ENCODE measurements at places on chromosomes 4 and X. TPM values are rescaled to one million over a fixed set of nuclear protein-coding genes. Genes with fewer than 3 reads are reported as not detected.

Gene UGT2B17
- not detected for polyA plus RNA-seq

Gene L1CAM
- polyA plus RNA-seq: 2.5 TPM

GRCh38 chr4:65798498-65799127 lies 128.3 kb upstream of the EPHA5 start:
- DNase-seq: no peak

- no peak for DNase-seq
Measured at GRCh38 chr4:69517674-69518073, 22.0 kb upstream of the UGT2B4 start.

DNA sequence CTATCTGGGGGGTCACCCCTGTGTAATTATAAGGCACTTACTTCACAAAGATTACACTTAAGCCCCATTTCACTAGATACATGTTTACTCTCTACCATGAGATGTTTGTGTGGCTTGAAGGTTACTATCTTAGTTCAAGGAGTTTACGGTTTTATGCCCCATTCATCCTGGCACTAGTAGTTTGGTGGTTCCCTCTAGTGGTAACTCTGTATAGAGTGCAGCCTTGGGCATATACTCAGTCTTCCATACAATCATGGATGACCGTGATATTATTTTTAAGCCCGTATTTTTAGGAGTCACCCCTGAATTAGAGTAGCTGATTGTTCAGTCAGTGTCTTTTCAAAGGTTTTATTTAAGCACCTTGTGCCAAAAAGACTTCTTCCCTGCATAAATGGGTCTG lies 109.9 kb upstream of the FAM47C start:
- DNase-seq: no peak

- no peak for DNase-seq
Measured at GRCh38 chr4:144495944-144496343, 150.0 kb upstream of the HHIP start.

GRCh38 chrX:133999031-133999705 lies 13.8 kb upstream of the GPC3 start:
- DNase-seq: no peak

- DNase-seq: no peak
Measured at GRCh38 chr4:101813604-101814003, 23.1 kb downstream of the BANK1 start.

DNA sequence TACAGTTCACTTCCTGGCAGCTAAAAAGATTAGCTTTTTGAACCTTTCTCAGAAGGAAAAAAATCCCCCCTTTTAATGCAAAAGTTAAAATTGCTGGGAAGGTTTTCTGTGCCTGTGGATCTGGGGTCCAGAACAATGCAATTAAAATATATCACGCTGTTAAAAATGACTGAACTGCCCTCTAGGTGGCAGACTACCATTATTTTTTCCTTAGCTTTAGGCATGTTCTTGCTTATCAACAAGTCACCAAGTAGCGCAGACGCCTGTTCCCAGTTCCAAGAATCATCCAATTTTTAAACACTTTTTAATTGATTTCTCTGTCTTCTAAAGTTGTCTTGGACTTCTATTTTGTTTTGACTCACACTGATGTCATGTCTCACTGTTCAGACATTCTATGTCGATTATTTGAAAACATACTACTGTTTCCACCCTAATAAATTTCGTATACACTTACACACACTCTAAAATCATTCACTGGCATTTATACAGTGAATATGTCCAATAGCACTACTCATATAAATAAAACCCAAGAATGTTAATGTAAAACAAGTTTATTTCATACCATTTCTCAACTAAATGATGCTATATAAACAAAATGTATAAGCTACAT lies 661.6 kb downstream of the RAPGEF2 start:
- peak; percentile 42 for DNase-seq

GRCh38 chrX:118780911-118781310 lies 42.7 kb upstream of the ZCCHC12 start:
- peak; percentile 41 for DNase-seq

DNA sequence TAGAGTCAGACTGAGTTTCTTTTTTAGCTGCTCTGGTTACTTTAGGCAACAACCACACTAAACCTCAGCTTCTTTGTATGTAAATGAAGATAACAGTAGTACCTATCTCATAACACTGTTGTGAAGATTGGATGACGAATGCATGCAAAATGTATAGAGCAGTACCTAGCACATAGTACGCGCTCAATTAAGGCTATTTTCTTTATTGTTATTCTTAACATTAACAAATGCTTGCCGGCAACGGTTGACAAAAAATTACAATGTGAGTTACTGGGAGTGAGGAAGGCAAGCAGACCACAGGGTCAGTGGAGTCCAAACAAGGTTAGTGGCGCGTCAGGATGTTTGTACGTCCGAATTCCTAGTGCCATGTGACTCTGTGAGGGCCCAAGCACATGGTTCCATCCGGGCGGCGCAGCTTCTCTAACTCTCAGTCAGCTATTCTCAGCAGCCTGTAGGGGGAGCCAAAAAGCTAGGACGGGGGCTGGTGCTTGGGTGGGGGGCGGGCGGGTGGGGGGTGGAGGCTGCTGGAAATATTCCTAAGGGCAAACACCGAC lies 821 bp upstream of the NALF2 start:
- DNase-seq: no peak

DNA sequence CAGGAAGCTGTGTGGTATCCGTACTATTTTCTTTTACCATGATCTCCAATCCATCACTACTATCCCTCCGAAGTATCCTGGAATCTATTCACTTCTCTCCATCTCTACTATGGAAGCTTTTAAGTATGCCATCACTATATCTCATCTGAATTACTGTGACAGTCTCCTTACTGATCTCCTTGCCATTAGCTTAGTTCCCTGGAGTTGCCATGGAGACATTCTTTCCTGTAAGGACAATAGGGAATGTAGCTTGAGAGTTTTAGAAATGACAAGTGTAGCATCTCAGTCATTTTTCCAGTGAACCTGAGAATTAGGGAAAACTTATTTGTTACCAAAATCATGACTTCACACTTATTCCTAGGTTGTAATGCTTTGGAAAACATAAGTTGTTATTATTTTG lies 86.3 kb downstream of the HPGD start:
- no peak for DNase-seq

DNA sequence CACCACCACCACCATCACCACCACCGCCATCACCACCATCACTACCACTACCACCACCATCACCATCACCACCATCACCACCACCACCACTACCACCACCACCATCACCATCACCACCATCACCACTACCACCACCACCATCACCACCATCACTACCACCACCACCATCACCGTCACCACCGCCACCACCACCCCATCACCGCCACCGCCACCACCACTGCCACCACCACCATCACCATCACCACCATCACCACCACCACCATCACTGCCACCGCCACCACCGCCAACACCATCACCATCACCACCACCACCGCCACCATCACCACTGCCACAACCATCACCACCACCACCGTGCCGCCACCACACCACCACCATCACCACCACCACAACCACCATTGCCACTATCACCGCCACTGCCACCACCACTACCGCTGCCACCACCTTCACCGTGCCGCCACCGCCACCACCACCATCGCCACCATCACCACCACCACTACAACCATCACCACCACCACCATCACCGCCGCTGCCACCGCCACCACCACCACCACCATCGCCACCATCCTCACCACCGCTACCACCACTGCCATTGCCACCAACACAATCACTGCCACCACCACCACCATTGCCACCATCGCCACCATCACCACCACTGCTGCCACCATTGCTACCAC lies 1511.3 kb upstream of the AGA start:
- no peak for DNase-seq

DNA sequence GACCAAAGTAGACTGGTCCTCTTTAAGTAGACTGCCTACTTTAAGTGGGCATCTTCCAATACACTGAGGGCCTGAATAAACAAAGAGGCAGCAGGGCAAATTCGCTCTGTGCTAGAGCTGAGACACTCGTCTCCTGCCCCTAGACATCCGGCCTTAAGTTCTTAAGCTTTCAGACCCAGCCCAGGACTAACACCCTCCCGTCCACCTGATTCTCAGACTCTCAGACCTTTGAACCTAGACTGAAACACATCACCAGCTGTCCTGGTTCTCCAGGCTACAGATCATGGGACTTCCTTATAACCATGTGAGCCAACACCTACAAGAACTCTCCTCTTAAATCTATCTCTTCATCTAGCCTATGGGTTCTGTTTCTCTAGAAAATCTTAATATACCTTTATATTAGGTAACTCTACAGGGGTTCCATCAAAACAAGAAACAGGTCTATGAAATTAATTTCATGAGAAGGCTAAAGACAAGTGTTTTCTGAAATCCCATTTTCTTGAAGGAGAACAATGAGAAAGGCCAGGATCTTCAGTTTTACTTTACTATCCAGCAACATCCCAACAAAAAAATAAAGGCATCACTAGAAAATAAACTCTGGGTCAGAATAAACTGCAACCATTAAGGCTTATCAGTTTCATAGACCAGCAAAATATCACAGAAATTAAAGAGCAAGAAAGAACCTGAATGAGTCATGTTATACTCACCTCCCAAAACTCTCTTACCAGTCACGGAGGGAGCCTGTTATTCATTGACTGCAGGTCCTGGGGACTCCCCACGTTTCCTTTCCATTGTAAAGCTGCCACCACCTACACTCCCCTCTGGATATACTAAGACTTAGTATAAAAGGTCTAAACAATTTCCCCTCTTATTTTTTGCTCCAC lies 14.8 kb downstream of the ADGRA3 start:
- no peak for DNase-seq

GRCh38 chr4:62194342-62194741 lies 994.2 kb downstream of the ADGRL3 start:
- no peak for DNase-seq

DNA sequence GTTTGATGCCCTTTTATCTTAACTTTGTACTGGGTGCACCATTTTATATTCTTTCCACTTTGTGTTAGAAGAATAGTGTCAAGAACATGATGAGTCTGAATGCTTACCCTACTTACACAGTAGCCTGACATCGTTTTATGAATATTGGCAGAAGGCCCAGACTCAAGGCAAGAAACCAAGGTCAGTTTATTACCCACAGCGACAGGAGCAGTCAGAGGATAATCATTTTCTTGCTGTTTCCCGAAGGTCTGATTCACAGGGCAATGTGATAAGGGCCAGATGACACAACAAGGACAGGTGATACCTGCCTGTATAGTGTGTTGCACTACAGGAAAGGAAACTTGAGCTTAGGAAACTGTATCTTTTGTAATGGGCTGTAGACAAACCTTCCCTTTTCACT lies 417.4 kb downstream of the SPOCK3 start:
- no peak for DNase-seq

- DNase-seq: no peak
Measured at GRCh38 chr4:145195167-145195952, 15.0 kb upstream of the OTUD4 start.

Measured in hindlimb muscle (tissue), 1 donor.